ENCODE measurements at places on chromosomes 5 and 9.

DNA sequence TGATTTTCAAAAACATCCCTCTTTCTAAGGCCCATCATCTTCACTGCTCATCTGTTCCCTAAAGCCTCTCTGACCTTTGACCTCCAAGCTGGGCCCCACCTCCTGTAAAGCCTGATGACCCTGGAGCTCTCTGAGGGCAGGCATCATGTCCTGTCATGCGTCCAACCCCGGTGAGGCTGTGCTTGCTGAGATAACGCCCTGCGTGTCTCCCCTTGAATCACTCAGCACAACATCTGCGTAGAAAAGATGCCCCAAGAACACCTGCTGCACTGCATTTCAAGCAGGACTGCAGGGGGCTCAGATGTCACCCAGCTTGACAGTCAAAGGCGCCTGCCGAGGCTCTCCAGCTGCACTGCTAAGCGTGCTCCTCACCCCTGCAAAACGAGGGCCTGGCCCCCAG is 78.0 kb downstream of the OTULIN start:
- DNase-seq = no peak

DNA sequence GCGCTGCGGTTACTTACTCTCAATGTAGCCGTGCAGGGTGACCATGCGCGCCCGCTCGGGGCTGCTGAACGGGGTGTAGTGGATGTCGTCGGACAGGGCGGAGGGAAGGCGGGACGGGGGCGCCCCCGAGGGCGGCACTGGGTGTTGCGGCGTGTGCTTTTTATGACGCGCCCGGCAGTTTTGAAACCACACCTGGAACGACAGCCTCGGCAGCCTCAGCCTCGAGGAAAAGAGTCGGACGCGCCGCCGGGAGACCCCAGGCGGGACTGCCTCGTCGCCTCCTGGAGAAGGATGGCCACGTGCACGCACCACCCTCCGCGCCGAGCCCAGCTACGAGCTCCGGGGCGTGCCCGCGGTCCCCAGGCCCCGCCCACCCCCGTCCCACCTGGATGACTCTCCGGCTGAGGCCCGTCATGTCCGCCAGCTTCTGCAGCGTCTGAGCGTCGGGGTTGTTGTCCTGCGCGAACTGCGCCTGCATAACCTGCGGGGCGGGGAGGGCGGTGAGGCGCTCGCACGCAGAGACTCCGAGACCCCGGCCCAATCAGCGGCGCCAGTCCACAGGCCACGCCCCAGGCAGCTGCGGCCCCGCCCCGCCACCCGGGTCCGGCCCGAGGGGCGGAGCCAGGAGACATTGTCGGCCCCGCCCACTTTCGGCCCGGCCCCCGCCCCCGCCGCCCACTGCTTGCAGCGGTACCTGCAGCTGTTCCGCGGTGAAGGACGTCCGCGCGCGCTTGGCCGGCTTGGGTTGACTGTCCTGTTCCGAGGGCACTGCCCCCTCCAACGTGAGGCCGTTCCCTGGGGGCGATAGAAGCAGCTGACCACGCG is 15.0 kb downstream of the LHX6 start:
- DNase-seq = peak; percentile 58

DNA sequence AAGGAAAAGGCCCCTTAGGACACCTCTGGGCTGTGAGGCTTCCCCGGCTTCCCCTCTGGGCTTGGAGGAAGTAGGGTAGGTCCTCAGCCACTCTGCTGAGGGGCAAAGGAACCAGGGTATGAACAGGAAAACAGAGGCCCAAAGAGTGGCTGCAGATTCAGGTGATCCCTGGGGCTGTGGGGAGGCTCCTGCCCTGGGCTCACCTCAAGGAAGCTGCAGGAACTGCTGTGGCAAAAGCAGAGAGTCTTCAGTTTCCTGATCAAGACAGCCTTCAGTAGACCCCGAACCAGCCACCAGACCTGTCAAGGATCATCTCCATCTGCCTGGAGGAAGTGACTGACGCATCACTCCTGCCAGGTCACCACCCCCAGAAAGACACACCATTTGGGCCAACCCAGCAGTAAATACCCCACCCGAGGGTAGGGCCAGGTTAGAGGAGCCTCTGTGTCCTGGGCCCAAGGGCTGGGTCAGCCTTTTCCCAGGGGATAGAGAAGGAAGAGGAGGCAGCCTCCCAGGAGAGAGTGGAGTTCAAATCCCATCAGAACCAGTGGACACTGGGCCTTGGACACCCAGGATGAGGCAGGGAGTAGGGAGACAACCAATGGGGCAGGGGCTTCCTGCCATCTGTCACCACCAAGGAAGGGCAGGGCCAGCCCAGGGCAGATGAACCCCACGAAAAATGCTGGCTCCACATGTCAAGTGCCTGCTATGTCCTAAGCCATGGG is 5.8 kb upstream of the ST6GALNAC6 start:
- DNase-seq = no peak

DNA sequence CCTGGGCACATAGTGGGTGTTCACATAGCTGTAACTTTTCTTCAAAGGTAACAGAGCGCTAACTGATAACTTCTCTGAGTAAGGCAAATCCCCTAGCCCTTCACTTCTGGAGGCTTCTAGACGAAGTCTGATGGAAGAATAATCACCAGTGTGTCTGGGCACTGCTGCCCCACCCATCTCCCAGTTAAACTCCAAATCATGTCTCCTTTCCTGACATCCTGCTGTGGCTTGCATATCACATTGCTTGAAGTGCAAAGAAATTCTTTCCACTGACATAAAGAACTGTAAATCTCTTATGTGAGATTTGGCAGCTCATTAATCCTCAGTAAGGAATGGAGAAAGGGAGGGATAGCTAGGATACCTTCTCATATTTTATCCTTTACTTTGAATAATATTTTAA is 74.6 kb downstream of the MARCHF11 start:
- DNase-seq = no peak

DNA sequence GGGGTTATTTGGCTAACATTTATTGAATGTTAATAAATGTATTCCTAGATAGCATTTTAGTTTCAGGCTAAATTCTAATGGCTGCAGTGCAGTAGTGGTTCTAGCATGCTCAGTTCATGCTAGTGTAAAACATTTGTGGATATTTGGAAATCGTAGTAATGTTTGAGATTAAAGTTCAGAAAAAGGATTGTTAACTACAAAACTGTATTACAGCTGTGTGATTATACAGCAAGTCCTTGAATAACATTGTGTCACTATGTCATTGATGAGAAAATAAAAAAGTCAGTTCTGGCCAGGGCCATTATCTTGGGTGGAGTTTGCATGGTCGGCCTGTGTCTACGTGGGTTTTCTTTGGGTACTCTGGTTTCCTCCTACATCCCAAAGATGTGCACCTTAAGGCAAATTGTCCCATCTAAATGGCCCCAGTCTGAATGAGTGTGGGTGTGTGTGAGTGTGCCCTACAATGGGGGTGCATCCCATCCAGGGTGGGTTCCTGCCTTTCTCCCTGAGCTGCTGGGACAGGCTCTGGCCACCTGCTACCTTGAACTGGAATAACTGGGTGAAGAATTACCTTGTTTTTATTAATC is 8.8 kb downstream of the ZSWIM6 start:
- no peak for DNase-seq

DNA sequence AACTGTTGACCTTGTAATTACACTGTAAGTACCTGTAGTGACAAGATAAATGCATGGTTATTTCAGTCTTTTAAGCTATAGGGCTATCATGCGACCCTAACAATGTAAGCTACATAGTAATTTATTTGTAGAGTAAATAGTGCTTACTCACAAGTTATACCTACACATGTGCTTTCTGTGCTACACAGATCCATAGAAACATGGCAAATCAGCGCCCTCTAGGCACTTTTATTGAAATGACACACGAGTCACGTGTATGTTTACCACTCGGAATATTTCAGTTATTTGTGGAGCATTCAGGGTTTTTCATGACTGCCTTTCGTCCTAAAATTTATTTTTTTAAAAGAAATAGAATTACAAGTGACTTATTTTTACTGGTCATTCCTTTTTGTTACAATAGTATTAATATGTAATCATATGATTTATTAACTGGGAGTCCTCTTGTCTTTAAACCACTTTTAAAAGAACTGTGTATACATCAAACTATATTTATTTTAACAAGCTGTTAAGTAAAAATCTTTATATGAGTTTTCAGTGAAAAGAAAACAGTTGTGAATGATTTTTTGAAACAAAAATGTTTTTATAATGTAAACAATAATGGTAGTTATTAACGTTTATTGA is 1242.3 kb upstream of the WWC1 start:
- DNase-seq = no peak

- no peak for DNase-seq
Observed at GRCh38 chr9:135108831-135109510, 21.5 kb downstream of the OLFM1 start.
